ENCODE measurements at places on chromosomes 5 and 9.

DNA sequence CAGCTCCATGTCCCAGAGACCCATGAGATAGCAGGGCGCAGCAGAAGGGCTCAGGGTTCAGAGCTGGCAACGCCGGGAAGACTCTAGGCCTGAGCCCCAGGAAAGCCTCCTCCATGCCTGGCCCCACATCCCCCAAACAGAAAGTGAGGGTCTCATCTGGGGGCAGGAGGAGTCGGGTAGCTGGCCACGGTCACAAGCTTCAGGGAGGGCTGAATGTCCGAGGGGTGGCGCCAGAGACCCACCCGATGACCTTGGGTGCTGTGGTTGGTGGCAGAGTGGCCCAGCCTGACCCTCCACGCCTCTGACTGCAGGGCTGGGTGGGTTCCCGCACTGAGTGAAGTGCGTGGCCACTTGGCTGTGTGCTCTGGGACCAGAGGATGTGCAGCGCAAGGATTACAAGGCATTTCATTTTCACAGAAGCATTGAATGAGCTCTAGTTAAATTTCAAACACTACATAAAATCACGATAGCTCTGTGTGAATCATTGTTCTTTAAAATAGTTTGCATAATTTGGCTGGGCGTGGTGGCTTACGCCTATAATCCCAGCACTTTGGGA, 3.0 kb downstream of the C8G start:
- no peak for DNase-seq

DNA sequence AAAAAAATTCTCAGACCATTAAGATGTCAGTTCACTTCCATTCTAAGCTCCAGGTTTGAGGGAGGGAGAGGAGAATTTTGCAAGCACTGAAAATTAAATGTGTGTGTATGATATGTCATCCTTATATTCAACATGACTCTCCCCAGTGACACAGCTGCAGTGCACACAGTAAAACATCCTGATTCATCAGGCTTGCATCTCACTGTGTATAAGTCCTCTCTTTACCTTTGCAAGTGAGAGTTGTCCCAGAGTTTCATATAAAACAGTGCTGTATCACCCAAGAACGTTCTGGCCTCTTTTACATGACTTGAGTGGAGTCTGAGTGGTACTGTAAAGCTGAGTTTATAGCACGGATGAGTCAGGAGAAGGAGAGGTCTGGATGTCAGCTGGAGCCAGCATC, 50.0 kb downstream of the DMRT2 start:
- no peak for DNase-seq

DNA sequence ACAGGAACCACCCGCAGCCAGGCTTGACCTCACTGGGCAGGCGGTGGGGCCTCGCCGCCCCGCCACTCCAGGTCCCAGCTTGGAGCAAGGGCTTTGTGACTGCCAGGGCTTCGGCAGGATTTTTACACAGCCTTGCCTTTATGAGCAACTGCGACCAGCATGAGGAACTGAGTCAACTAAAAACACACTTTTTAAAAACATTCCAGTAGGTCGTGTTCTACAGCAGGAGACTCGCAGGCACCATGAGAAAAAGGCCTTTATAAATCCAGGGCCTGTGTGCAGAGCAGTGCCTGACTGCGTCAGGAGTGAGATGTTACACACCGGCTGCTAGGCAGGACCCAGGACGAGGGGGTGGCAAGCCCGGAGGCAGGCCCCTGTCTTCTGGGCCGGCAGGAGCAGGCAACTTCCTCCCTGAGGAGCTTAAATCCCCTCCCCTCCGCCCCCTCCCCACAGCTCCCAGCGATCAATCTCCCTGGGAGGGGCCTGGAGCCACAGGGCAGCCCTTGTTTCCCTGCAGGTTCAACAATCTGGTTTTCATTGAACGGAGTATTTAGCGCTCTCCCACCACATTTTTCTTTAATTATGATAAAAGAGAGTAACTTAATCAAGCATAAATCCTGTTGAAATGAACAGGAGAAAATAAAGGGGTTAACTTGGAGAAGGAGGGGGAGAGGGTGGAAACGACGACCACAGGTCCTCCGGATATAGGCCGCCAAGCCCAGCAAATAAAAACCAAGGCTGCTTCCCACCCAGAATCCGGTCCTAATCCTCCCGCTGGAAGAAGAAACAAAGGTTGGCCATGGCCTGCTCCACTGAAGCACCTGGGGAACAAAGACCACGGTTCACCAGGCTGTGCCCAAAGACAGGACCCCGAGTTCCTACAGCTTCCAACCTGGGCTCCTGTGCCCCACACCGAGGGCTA, 92.5 kb downstream of the ROR2 start:
- DNase-seq, result no peak

DNA sequence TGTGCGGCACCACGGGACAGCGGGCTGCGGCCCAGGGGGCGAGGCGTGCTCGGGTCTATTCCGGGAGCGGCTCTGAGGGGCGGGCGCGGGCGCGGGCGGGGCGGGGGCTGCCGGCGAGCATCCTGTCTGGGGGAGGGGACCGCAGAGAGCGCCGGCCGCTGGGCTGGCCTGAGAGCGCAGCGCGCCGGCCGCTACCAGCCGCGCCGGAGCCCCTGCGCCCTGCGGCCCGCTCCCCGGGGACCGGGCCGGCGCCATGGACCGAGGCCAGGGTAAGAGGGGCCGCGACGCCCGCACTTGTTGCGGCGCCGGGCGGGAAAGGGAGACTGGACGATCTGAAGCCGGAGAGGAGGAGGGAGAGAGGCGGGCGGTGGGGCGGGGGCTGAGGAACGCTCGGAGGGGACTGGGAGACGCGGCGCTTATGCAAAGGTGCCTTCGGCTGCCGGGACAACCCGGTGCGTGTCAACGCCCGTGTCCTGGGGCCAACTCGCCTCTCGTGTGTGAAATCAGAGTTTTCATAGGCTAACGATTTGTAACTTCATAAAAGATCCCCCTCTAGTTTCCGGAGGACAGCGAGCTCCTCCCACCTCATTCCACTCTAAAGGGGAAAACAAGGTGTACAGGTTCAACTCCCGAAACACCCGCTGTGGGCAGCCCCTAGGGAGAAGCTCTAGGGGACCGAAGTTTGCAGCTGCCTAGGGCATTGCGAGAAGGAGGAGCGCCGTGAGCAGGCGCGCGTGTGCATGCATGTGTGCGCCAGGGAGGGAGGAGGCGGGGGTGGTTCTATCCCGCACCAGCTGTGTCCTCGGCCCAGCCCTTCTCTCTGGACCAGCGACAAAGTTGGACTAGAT, at the start of gene AFAP1L1:
Gene AFAP1L1 (plus strand): TSS at position 144 of the 848 bp plus-strand sequence. CDS start 110 bp downstream, at position 254.
- no peak for DNase-seq

- no peak for DNase-seq
Observed at GRCh38 chr5:157827423-157827822, 31.5 kb downstream of the CLINT1 start.

DNA sequence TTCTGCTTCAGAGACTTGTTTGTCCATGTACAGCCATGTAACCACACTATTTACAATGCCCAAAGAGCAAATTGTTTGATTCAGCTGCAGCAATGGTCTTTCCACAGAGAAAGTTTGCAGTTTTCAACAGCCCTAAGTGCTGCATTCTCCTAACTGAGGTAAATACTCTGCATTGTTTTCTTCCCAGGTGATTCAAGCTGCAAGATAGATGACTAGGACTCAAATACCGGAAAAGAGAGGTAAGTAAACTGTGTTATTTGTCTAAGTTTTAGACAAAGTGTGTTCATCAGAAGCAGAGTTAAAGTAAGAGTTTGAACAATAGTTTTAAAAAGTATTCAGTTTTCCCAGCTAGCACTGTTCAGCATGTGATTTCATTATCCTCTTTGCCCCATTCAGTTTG, 1046.7 kb upstream of the C9orf72 start:
- no peak for DNase-seq

GRCh38 chr9:5449521-5450358, 602 bp upstream of the CD274 start:
- no peak for DNase-seq
